ENCODE measurements at places on chromosomes 4 and X.

DNA sequence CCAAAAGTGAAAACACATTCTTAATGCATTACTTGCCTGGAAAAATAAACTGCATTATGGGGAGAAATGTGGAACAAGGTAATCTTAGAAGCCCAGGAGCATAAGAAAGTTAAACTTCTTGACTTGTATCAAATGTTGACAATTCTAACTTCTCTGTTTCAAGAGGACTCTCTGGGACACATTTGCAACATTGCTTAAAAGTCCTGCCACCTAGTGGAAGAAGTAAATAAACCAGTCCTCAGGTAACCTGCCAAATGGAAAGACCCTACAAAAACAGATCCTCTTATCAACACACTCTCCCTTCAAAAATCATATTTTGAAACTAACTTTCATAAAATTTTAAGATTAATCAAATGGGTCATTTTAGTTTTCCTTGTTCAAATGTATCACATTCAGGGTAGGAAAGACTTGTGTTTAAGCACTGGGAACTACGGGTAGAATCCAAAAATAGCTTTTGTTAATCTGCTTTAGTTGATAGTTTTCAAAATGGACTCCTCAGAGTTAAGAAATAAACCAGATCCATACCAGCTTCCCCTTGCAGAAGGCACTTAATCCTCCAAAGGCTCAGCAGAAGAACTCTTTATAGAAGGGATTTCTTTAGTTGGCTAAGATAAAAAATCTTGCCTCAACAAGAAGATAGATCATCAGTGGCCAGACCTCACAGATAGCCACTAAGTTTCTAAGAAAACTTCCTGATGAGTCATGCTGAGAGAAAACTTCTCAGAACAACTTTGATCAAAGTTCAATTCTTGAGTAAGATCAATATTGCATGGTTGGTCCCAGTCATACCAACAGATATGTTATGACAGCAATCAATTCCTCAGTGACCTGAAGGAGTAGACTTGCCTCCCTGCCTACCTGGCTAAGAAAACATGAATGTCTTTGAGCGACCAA, 141.7 kb downstream of the HHIP start:
- no peak for DNase-seq

DNA sequence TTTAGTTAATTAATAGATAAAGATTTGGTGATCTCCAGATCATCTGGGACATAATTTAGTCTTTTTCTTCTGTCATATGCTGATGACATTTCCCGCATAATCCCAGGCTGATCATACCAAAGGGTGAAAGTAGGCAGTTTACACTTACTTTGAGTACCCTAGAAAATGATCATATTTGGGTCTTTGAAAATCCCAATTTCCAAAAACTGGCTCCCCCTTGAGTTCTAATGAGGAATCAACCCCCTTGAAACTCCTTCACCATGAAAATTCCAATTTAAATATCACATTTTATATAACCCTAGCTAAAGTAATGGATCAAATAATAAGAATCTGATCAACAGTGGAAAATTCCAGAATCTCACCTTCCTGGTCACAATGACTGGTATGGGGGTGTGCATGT, 223.4 kb downstream of the NAF1 start:
- DNase-seq, result no peak

DNA sequence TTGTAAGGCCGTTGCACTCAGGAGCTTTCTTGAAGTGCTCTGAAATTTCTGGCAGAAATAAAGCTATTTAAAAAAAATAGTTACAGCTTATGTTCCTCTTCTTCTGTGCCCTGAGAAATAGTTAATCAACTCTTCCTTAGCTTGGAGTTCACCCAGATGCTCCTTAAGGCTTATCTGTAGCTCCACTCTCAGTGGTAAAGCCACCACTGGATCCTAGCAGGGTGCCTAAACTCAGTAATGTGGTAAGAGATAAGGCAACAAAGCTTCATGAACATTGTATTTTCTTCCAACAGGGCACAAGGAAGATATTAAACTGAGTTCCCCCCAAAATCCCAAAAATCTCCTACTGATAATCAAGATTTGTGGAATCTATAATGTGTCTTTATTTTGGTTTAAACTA, 299.5 kb downstream of the MAPK10 start:
- no peak for DNase-seq

- no peak for DNase-seq
Observed at GRCh38 chrX:147962476-147962875, 18.7 kb upstream of the FMR1NB start.

GRCh38 chr4:112668131-112668530, 31.2 kb downstream of the LARP7 start:
- no peak for DNase-seq

Data from activated CD4-positive, alpha-beta T cell treated with anti-CD3 and anti-CD28 coated beads, Interleukin-2, amount 50 U/mL, for 24 hours (primary cell).